ENCODE measurements at places on chromosomes 11 and 22. TPM values are rescaled to one million over a fixed set of nuclear protein-coding genes. Genes with fewer than 3 reads are reported as not detected.

The FAM181B gene
- total RNA-seq, result 1.7 TPM

The E2F8 gene
- not detected for total RNA-seq

The OR51E1 gene
- total RNA-seq, result 1.4 TPM

The MGAT3 gene
- total RNA-seq, result 1.1 TPM

The TALDO1 gene
- total RNA-seq, result 119 TPM

The APOBEC3A gene
- total RNA-seq, result not detected

The SLC5A4 gene
- 0.38 TPM for total RNA-seq

The KDM4F gene
- total RNA-seq, result not detected

The SAA2 gene
- total RNA-seq, result 3.3 TPM

The SHISAL1 gene
- 0.35 TPM for total RNA-seq

The RBMXL2 gene
- not detected for total RNA-seq

The DDTL gene
- 5.1 TPM for total RNA-seq

DNA sequence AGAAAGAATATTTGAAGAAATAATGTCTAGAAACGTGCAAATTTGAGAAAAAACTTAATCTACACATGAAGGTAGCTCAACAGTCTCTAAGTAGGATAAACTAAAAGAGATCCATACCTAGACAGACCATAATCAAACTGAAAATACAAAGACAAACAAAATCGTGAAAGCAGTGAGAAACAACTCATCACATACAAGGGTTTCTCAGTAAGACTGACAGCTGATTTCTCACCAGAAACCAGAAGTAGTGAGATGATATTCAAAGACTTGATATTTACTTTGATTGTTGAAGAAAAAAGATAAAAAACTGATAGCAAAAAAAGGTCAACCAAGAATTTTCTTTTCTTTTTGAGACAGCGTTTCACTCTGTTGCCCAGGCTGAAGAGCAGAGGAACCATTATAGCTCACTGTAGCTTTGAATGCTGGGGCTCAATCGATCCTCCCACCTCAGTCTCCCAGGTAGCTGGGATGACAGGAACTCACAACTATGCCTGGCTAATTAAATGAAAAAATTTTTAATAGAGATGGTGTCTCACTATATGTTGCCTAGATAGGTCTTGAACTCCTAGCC lies 17.4 kb downstream of the NPAT start:
- DNase-seq, result no peak

- no peak for DNase-seq
Observed at GRCh38 chr22:33699176-33699575, 221.1 kb downstream of the LARGE1 start.

- no peak for DNase-seq
Observed at GRCh38 chr22:20247010-20247505, 21.1 kb downstream of the RTN4R start.

- DNase-seq, result peak; percentile 28
Observed at GRCh38 chr11:2588809-2589537, 110.8 kb downstream of the KCNQ1OT1 start.

GRCh38 chr11:17230867-17231851 lies 23.4 kb upstream of the PIK3C2A start:
- no peak for DNase-seq

GRCh38 chr11:112776834-112777233 lies 184.4 kb upstream of the NCAM1 start:
- DNase-seq, result no peak

- no peak for DNase-seq
Observed at GRCh38 chr22:24995649-24996180, 43.2 kb downstream of the KIAA1671 start.

DNA sequence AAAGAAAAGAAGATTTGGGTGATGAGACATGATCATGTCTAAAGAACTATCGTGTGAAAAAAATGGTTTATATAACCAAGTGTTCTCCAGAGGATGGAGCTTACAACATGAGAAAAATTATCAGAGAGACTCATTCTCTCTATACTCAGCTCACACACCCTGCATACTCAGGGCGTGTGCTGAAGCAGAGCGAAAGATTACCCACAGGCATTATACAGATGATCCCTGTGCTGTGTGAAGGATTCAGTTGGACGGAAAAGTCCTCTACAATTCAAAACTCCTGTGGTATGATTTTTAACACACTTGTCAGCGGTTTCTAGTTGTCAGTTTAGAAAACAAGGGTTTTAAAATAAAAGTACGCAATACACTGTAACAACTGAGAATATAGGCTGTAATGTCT lies 267.3 kb downstream of the DLG2 start:
- no peak for DNase-seq

DNA sequence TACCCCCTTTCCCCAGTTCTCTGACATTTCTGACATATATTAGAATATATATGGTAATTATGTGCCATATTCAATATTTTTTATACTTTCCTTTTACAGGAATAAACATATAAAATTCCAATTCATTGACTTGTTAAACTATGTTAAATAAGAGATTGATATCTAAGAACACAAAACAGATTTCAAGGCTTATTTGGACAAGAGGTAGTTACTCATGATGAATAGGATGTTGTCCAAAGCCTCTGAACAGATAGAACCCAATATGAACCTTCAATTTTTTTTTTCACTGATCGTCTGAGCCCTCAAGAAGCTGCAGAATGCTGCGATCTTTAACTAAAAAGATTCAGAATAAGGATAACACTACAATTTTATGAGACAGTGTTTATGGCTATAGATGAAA lies 340.3 kb downstream of the LUZP2 start:
- DNase-seq, result no peak

DNA sequence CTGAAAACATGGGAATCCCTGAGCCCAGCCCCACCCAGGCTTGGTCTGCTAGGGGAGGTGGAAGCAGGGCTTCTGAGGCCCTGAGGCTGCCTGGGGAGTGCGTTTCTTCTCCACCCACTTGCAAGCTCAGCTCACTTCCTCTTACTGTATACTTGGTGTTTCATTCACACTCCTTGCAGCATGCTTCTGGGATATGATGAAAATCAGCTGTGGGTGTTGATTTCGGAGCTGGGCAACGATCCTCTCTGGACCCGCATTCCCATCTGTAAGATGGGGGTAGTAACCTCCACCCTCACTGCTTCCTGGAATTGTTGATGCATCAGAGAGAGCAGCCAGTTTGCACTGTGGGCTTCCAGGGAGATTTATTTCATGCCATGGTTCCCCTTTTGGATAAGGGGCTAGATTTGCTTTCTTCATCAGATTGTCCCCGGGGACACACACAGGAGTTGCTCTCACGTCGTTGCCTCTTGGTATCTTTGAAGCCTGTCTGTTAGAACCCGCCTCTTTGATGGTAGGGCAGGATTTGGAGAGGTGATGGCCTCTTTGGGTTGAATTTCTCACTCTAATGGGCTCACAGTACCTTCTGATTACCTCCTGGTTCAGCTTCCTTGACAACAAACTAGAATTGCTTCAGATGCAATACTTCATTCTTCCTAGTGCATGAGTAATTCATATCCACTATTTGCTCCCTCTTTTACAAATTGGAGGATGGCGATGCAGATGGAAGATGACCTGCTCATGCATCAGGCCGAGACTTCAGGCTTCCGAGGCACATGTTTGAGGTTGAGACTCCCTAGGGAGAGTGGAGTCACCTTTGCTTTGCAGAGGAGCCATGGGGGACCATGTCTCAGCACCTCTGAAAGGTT lies 40.4 kb downstream of the BCR start:
- no peak for DNase-seq

DNA sequence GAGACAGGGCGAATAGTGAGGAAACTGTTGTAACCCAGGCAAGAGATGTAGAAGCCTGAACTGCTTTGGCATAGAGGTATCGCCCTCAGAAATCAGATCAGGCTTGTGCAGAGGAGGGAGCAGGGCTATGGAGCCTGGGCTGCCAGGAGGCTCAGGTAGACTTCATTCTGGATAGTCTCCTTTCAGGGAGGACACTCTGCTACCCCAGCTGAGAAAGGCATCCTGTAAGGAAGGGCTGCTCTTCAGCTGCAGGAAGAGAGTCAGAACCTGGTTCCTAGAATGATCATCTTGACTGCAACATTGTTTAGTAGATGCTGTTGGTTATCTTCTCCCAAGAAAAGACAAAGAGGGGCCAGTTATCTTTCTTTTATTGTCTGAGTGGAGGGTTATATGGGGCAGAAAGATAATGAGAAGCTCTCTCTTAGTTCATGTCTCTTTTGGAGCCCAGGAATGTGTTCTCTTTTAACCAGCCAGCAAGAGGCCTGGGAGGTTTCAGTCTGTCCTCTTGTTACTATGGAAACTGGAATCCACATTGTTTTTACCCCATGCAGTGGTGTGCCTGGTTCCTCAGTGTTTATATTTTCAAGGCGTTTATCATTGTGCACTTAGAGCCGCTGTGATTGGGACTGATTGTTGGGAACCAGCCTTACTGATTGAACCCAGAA lies 95.7 kb downstream of the STIM1 start:
- DNase-seq, result no peak

- no peak for DNase-seq
Observed at GRCh38 chr11:44613153-44613552, 47.7 kb downstream of the CD82 start.

GRCh38 chr11:56841210-56841810 lies 92.8 kb upstream of the OR9G4 start:
- DNase-seq, result peak; percentile 25

DNA sequence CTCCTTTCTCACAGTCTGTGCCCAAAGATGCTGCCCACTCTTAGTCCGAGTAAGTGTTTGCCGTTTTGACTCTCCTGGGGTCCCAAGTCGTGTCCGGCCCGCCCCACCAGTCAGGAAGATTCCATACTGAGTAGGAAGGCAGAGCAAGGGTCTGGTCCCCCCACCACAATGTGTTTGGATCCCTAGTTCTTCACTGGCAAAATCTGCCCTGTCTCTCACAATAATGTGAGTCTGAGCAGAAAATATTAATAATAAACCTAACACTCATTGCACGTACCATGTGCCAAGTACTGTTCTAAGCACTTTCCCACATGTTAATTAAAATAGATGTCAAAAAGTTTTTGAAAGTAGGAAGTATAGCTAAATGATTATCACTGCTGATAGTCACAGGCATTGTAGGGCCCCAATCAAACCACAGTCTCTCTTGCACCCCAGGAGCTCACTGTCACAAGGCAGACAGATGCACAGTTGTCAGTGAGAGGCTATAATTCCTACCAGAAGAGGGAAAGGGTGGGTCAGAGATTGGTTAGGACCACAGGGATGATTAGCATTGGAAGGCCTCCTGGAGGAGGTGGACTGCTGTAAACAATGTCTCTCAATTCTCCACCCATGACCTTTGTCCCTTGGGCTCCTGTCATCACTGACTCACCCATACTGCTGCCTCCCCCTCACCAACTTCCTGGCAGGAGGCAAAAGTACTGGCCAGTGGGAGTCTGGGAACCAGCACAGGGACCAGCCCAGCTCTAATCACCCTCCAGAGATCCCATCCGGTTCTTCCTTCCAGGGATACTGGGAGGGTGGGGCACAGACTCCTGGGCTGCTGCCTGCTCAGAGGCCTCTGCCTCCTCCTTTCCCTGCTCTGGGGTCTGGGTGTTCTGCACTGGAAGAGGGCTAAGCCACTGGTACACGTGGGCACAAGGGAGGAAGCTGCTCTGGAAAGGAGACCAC lies 1.0 kb upstream of the POLD4 start:
- peak; percentile 78 for DNase-seq

DNA sequence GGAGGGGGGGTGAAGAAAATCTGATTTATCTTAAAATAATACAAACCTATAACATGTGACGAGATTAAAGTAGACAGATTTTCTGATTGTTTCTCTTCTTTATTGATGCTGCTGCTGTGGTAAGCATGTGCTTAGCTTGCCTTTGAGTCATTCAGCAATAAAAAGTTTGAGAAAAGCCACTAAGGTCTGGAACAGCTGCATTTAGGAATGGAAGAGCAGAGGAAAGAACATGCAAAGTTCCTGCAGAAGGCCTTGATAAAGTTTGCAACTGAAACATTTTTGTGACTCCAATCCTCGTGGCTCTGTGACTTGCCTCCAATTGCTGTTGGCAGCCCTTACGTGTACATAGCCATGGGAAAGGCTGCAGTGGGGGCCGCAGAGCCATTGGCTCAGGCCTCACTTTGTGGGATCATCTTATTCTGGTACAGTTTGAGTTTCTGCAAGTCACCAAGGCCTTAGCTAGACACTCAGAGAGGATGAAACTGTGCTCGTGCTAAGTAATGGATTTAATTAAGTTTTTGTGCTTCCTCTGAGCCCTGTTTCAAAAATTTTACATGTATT lies 370.2 kb downstream of the AASDHPPT start:
- no peak for DNase-seq

DNA sequence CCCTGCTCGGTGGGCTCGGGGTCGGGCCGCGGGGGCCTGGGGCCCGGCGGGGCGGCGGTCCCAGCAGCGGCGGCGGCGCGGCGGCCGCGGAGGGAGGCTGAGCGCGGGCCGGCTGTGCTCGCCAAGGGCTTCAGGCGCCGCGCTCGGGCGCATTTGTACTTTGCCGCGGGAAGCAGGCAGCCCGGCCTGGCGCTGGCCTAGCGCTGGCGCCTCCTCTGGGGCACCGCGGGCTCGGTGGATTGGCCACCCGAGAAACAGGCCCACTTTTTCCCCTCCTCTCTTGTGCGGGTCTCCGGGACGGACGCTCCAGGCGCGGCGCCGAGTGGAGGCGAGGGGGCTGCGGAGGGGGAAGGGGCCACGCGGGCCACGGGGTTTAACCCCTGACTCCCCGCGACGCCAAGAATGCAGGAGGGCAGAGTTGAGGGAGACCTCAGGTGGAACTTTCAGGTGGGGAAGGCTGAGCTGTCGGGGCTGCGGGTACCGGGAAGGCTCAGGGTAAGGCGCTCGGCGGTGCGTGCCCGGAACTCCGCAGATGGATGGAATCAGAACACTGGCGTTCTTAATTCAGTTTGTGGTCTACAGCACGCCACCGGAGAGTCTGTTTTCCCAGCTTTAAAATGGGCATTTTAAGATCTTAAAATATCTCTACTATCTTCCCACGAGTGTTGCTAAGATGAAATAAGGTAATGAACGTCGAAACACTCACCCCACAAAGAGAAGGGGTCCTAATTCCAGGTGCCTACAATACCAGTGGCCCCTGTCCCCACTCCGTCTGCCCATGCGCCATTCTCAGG lies at the start of gene CHRDL2:
Gene CHRDL2, minus strand, starts transcription at position 126 of the 794 bp plus-strand sequence. CDS start 538 bp downstream, outside the sequence.
- no peak for DNase-seq

GRCh38 chr22:49616356-49617231 lies 211.1 kb downstream of the BRD1 start:
- DNase-seq, result no peak

- no peak for DNase-seq
Observed at GRCh38 chr22:49509016-49509415, 318.7 kb downstream of the BRD1 start.

DNA sequence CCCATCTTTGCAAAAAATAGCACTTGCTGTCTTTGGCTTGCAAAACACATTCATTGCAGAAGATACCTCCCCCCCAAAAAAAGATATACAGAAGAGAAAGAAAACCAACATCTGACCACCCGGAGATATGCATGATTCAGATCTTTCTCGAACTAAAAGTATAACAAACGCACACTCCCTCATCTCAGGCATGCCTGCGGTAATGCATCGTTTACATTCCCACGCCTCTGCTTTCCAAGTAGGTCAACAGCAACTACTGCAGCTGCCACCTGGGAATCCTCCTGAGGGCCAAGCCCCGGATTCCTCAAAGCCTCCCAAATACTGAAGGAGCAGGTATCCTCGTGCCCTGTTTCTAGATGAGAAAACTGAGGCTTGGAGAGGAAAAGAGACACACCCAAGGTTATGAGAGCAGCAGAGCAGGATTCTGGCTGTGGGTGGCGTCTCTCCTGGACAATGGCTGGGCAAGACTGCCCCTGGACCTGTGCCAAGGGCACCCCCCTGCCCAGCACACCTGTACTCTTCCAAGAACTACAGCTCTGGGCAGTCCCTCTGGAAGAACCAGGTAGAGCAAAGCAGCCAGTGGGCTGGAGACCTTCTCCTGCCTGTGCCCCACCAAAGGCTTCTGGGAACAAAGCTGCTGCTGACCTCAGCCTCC lies 38.1 kb downstream of the NUP50 start:
- DNase-seq, result no peak

GRCh38 chr22:29628996-29629902 lies 25.8 kb downstream of the NF2 start:
- no peak for DNase-seq

- no peak for DNase-seq
Observed at GRCh38 chr22:45709060-45709739, 37.6 kb downstream of the ATXN10 start.
